LHCN-M2 (cell line): ENCODE measurements at places on chromosomes 3 and 15.

GRCh38 chr3:48402281-48402732, 27.6 kb downstream of the PLXNB1 start:
- DNase-seq: peak; percentile 90

GRCh38 chr15:67967871-67968431, 86.2 kb upstream of the PIAS1 start:
- DNase-seq: peak; percentile 22

DNA sequence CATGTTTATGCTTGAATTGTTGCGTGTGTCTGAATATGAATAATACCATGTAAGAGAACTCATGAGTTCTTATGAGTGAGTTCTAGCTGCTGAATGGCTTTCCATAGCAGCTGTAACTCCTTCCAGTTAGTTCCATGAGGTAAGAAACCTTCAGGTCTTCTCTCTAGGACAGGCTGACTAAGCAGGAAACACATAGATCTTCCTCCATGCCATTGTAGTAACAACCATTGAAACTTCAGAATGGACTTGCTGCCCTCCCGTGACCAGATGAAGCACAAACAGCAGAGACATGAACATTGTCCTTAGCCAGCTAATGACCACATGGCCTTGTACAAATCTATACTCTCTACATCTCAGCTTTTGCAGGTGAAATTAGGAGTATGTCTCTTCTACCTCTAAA, 200.0 kb downstream of the ZNF385D start:
- no peak for DNase-seq

GRCh38 chr3:120280026-120280425, 5.0 kb downstream of the GPR156 start:
- DNase-seq: no peak

GRCh38 chr15:101453123-101454120, 36.1 kb downstream of the PCSK6 start:
- DNase-seq: no peak

GRCh38 chr3:191360620-191361019, 30.3 kb upstream of the UTS2B start:
- no peak for DNase-seq

DNA sequence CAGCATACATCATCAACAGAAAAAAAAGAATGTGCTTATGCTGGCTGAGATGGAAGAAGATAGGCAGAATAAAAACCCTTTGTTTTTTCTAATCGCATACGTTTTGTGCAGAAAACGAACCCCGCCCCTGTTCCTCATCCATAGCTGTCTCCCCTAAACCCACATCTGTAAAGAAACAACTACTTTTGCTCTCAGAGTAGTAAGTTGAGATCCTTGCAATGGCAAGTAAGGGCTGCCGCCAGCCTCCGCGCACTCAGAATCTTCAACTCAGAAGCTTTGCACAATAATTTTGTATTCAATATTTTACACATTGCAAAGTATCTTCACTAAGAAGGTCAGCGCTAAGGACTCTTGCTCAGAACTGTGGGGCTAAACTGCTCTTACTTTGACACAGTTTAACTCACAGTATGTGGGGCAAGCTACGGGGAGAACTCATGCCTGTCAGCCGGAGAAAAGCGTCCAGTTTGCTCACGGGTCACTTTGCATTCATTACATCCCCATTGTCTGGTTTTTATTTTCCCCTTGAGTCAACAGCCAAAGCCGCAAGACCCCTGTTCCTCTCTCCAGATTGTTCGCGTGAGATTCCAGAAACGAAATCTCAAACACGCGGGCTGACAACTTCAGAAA, 1.0 kb downstream of the LYSMD4 start:
- no peak for DNase-seq

- DNase-seq: no peak
Observed at GRCh38 chr3:38036906-38037305, 2.1 kb upstream of the DLEC1 start.

DNA sequence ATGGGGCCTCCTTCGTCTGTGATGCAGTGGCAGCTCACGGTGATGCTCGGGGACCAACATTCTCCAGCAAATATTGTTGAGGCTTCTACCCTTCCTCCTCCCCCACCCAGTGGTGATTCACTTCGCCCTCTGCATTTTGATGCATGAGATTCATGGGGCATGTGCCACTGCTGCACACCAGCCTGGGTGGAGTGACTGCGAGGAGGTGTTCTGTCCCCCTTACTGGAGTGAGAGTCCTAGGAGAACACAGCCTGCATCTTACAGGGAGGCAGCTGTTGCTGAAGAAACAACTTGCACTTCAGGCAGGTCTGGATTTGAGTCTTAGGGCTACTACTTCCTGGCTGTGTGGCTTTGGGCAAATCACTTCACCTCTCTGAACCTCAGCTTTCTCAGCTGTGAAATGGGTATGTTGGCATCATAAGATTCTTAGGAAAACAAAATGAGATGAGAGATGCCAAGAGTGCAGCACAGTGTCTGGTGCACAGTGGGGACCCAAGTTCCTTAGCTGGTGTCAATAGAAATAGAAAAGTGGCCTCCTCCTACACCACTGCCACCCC, 10.2 kb upstream of the SKOR1 start:
- DNase-seq: no peak

GRCh38 chr3:72892081-72892775, 4.4 kb downstream of the GXYLT2 start:
- DNase-seq: peak; percentile 89

GRCh38 chr15:41286665-41287333, 45.6 kb downstream of the OIP5 start:
- DNase-seq: peak; percentile 49

GRCh38 chr3:107264888-107265287, 112.4 kb upstream of the CCDC54 start:
- DNase-seq: no peak

DNA sequence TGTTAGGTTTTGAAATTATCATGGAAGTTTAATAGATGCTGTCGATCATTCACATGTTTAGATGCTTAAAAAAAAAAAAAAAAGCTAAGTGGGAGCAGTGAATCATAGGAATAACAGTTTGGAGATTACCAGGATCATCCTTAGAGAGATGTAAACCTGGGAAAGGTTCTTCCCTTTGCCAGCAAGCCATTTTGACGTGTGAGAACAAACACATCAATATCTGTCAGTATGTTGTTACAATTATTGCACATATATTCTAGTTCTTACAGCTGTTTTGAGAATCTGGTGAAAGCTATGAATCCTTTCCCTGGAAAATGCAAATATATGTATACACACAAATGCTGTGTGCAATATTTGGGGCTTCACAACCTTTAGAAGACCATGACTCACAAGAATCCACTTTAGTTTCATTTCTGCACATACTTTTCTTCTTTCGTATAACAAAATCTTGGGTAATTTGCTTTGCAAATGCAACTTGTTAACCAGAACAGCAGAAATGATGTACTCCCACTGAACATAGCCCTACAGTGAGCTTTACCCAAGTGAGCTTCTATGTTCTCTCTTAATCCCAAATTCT, 12.0 kb downstream of the NFKBIZ start:
- no peak for DNase-seq

GRCh38 chr3:139355476-139355875, 11.7 kb downstream of the MRPS22 start:
- peak; percentile 22 for DNase-seq

GRCh38 chr3:194931347-194931746, 245.7 kb downstream of the FAM43A start:
- DNase-seq: no peak

- no peak for DNase-seq
Observed at GRCh38 chr15:31202953-31203352, 101.4 kb upstream of the TRPM1 start.

- DNase-seq: peak; percentile 84
Observed at GRCh38 chr3:114644367-114644766, 350.5 kb downstream of the TIGIT start.

DNA sequence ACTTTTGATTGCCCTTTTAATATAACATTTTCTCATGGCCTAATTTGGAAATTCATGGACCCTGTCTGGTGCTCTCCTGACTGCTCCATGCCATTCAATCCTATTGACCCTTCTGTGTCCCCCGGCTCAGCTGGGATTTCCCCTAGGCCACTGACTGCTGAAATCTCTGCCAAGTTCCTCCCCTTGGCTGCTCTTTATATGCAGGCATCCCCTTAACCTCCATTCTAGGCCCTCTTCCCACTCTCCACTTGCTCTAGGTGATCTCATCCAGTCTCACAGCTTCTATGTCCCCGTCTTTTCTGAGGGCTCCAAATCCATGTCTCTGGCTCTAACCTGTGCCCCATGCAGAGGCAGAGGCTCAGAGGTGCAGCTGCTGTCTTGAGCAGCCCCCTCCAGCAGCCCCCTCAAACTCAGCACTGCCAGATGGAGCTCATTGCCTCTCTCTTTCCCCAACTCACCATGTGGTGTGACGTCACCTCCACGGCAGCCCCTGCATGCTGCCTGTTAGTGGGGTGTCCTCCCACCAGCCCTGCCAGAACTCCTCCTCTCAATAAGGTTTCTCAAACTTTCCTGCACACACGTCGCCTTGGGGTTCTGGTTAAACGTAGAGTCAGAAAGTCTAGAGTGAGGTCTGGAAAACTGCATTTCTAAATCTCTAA, 6.6 kb downstream of the FSD2 start:
- no peak for DNase-seq

DNA sequence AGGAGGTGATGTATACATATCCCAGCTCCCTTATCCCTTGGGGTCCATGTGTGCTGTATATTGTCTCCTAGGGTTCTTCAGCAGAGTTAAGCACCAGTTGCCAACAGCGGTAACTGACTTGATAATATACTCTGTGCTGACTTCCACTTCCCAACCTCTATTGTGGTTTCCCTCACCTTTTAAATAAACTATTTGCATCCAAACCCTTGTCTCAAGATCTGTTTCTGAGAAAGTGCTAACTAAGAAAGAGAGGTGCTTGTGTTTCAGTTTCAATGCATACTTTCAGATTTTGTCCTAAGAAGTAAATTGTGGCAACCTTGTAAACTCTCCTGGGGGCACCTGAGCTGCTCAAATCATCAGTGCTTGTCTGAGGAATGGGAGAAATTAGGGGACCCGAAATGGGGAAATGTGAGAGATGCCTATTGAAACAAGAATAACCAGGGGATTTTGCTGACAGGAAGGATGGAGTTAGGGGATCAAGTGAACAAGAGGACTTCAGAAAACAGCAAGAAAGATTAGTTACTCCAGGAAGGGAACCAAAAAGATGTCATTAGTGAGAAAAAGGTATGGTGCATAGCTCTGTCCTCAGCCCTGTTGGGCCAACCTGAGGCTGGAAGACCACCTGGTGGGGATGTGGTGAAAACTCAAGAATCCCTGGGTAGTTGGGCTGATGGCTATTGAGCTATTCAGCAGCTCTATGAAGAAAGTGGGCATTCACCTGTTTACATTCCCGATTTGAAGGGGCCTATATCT, 50.9 kb upstream of the MRPL3 start:
- DNase-seq: no peak

DNA sequence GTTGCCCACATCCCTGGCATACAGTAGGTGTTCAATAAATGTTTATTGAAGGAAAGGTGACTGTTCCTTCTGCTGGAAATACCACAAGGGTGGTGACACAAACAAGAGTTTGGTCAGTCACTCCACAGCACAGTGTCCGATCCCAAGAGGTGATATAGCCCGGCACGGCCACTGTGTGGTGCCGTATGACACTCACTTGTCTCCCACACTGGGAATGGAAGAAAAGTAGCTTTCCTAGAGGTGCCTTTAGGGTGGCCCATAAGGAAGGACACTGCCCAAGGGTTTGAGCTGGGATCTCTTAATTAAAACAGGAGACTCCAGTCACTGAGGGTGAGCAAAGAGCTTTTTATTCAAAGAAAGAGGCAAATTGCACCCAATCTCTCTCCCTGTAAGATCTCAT, 40.5 kb downstream of the TGM4 start:
- DNase-seq: no peak

DNA sequence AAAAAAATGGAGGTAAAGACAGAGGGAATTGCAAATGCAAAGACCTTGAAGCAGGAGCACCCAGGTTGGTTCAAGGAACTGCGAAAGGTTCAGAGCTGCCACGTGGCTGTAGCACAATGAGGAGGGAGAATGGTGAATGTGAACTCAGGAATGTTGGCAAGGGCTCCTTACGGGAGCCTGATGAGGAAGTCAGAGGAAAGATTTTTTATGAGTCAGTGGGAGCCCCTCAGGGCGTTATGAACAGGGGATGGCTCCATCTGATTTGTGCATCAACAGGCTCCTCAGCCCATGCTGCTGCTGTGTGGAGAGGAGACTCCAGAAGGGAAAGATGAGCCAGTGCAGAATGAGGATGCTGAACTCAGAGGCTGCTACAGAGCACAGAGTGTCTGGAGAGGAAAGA, 194.4 kb downstream of the ARRDC4 start:
- peak; percentile 67 for DNase-seq

- DNase-seq: no peak
Observed at GRCh38 chr15:82966671-82967071, 14.2 kb upstream of the HOMER2 start.

DNA sequence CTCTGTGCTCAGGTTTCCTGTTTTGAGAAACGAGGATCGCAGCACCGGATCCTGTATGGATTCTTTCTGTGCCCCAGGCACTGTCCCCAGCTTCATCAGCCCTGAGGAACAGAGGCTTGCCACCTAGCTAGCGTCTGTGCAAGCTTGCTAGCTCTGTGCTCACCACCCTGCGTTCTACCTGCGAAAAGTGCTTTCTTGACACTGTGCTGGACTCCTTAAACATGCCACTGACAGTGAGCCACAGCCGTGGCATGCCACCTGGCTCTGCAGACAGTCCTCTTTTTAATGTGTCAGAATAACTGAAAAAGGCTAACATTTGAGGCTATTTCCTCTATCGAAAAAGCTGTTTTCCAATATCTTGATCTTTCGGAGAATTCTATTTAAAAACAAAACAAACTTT, 1.4 kb downstream of the PGPEP1L start:
- no peak for DNase-seq

- DNase-seq: no peak
Observed at GRCh38 chr15:77018796-77019505, 24.0 kb downstream of the PSTPIP1 start.

DNA sequence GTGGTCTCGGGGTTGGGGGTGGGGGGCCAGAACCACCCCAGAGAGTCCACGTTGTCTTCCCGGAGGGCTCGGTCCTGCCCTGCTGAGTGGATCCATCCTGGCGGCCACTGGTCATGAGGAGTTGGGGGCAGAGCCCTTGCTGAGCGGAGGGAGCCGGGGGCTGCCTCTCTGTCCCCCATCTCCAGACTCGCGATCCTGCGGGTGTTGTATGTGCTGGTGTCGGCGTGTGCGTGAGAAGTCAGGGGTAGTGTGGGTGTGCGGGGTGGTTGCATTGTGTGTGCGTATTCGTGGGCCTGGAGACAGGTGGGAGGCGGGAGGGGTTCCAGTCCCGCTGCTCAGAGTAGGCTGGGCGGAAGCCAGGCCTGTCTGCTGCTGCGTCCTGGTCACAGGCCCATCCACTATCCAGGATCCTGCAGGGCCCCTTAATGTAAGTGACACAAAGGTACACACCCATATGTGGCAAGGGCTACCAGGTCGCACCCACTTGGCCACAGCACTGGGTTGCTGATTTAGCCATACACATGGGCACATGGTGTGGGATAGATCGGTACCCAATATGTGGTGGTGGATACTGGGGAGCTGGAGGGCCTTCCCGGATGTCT, 30.7 kb downstream of the NBEAL2 start:
- DNase-seq: no peak
